Lower lobe of right lung (tissue), 2 donors: ENCODE measurements at places on chromosomes 13 and 19.

DNA sequence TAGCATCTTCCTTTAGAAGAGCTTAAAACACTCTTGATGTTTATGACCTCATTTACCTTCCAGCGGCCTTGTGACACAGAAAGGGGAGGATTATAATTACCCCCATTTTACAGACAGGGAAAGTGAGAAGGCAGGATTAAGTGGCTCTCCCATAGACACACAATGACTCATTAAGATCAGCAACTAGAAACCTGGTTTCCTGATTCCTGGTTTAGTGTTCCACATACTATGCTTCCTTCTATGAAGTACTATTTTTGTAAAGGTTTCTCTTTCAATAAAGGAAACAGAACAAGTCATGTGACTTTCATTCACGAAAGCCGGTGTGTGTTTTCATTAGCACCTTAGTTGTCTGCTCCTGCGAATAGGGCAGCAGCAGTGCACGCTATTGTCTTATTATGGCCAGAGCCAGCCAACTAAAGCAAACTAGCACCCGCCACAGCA lies 8.3 kb downstream of the IRS2 start:
- DNase-seq = no peak

DNA sequence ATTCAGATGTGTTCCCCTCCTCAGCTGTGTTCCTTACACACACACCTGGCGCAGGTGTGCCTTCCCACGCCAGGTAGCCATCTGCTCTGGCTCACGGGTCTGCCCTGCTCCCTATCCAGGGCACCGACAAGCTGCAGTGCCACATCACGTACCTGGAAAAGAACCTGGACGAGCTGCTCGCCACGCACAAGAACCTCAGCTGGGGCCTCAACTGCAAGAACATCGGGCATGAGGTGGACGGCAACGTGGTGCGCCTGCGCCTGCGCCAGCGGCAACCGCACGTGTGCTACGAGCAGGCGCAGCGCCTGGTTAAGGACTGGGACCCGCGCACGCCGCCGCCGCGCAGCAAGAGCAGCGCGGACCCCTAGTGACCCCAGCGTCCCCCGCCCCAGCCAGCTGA lies 26.5 kb upstream of the CASP14 start:
- no peak for DNase-seq

- no peak for DNase-seq
Observed at GRCh38 chr19:10189616-10190015, 5.1 kb downstream of the DNMT1 start.

GRCh38 chr13:51249770-51250741 lies 27.9 kb downstream of the FAM124A start:
- no peak for DNase-seq

GRCh38 chr13:66189986-66190385 lies 1040.2 kb downstream of the PCDH9 start:
- no peak for DNase-seq

- no peak for DNase-seq
Observed at GRCh38 chr19:45058622-45059159, 17.6 kb downstream of the ZNF296 start.
